ENCODE measurements at places on chromosomes 11 and 22.

DNA sequence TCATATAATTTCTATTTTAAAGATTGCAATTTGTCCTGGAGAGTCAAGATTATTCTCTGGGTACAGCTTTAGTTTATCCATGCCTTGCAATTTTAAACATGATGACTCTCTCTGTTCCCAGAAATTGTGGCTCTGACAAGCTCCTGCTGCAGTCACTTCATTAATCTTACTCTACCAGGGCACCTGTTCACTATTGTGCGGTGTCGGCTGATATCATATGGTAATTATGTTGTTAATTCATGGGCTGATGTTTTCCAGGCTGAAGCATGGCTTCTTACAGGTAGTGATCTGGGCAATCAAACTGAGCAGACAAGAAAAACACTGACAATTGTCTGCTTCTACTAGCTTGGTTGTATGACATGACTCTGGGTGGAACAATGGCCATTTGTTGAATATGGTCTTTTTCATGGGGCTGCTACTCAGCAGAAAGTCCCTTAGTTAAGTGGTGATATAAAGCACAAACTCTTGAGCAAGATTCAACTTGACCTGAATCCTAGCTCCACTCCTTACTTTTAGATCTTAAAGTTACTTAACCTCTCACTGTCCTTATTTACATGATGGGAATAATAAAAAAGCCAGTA lies 230.7 kb downstream of the FAT3 start:
- DNase-seq: no peak

DNA sequence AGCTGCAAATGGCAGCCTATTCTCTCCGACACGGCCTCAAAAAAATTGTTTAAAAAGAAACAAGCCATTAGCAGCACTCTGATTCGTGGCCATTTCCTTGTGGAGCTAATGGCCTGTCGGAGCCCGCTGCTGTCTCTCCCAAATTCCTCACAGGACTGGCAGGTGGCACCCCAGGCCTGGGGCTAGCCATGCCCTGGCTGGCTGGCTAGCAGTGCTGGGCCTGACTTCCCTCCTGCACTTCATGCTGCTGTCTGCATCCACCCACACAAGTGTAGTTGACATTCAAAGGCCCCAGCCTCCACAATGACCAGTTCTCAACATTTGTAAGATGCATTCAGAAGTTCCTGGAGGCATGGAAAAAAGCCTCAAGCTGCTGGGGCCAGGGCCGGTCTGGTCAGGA lies 61.5 kb downstream of the SMCO4 start:
- no peak for DNase-seq

DNA sequence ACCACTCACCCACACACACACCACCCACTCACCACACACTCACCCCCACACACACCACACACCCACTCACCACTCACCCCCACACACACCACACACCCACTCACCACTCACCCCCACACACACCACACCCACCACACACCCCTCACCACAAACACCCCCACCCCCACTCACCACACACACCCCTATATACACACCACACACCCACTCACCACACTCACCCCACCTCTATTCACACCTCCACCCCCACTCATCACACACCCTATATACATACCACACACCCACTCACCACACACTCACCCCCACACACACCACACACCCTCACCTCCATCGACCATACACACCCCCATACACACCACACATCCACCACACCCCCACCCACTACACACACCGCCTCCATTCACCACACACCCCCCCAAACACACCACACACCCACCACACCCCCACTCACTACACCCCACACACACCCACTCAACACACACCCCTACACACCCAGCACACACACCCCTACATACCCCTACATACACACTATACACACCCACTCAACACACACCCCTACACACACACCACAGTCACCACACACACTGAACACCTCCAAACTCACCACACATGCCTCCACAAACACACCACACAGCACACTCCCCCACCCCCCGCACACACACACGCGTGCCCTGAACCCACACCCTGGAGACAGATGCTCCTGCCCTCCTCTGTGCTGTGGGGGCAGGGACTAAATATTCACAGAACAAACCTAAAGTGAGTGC lies 19.0 kb upstream of the TTLL12 start:
- no peak for DNase-seq

DNA sequence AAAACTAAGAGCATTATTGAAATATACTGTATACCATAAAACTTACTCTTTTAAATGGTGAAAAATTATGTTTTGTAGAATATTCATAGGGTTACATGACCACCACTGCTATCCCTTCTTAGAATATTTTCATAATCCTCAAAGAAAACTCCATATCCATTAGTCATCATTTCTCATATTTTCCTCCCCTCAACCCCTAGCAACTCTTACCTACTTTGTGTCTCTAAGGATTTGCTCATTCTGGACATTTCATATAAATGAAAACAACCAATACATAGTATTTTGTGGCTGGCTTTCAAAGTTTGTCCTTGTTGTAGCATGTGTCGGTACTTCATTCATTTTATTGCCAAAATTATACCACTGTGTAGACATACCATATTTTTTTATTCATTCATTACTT lies 863.8 kb downstream of the KCNA4 start:
- no peak for DNase-seq

DNA sequence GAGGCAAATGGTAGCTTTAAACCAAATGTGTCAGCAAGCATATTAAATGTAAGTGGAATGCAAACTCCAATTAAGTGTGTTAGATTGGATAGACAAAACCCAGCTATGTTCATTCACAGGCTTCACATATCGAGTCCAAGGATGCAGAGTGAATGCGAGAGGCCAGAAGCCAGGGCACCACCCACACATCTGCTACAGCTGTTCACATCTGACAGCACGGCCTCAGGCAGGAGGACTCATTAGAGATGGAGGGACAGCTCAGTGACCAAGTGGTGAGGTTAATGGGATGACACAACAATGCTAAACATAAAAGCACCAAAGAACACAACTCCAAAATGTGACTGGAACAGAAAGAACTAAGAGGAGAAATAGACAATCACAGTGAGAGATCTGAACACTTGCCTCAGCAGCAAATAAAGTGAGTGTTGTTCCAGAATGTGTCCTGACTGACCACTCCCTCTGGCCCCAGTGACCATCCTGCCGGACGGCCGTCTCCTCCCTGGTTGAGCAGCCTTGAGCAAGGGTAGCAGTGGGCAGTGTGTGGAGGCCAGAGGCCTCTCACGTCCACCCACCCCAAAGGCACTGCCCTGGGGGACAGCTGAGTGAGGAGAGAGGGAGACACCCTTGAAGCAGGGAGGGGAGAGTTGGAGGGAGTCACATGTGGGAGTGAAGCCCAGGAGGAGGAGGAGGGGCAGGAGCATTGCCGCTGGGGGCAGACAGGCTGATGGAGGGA lies 23.8 kb downstream of the ALG12 start:
- no peak for DNase-seq

DNA sequence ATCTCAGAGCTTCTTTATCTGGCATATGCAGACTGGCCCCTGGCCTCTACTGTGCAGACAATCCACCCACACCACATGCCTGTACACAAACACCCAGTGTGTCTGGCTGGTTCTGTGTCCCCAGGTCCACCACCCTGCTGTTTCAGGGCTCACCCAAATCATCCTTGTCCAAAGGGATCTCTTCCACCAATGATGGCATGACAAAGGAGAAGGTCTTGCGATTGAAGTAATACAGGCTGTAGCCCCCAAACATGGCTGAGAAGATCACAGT lies 1.7 kb downstream of the SLC37A4 start:
- DNase-seq: no peak

DNA sequence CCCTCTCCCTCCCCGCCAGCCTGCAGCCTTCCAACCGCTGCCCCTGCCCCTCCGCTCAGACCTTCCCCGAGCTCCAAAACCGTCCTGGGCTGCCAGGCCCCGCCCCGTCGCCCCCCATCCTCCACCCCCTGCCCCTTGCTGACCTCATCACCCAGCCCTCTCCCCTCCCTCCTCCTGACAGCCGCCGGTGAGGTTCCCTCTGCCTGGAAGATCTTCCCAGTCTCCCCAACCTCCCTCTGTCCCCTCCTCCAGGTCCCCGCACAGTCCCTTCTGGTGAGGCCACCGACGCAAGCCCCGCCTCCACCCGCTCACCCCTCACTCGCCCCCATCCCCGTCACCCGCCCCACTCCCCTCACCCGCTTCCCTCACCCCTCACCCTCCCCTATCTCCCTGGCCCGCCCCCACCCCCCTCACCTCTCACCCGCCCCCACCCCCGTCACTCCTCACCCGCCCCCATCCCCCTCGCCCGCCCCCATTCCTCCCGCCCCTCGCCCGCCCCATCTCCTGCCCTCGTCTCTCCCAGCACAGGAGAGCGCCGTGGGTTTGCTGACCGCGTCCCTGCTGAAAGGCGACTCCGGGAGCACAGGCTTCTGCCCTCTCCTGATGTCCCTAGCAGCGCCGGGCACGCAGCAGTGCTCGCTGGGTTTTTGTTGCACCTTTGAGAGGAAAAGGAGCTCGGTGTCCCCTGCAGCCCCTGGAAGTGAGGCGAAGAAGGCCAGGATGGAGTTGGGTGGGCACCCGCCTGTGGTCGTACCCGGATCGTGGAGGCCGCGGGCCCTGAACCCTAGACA lies 16.4 kb upstream of the UPK3A start:
- DNase-seq: no peak

DNA sequence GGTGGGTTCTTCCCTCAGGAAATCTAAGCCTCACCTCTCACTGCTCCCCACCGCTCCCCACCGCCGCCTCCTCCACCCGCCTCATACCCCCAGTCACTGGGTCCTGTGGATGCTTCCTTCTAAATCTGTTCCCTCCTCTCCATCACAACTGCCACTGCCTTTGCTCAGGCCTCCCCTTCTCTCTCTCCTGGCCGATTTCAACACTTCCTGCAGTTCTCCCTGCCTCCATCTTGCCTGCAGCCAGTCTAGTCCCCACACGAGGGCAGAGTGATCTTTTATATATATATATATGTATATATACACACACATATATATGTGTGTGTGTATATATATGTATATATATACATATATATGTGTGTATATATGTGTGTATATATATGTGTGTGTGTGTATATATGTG lies 27.8 kb downstream of the CREB3L1 start:
- DNase-seq: no peak

DNA sequence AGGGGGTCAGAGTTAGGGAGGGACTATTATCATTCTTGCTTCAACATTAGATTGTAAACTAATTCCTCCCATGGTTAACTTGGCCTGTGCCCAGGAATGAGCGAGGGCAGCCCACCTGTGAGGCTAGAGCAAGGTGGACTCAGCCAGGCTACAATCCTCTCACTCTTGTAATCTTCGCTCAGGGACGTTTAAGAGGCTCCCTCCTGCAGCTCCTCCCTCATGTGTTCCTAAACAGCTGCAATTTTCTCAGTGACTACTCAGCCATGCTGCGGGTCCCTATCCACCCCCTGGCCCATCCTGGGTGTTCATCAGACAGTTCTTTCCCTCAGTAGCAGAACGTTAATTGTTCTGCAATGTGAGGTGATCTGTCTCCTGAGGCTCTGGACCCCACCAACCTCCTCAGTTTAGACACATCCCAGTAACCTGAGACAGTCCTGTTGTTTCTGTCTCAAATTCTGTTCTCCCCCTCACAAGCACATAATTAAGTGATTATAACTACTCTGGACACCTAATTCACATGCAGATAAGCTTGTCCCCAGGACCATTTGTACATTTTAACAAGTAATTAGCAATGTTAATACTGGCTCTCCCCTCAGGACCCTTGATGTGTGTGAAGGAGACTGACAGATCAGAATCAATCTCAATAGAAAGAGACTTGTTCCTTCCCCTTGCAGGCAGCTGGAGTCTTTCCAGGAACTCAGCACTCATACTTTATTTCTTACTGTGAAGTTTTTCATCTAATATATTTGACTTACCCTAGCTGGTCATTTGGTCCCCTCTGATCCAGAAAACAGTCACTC lies 337.2 kb upstream of the B3GAT1 start:
- DNase-seq: no peak

GRCh38 chr22:38348751-38349496 lies 31.7 kb upstream of the CSNK1E start:
- DNase-seq: no peak

DNA sequence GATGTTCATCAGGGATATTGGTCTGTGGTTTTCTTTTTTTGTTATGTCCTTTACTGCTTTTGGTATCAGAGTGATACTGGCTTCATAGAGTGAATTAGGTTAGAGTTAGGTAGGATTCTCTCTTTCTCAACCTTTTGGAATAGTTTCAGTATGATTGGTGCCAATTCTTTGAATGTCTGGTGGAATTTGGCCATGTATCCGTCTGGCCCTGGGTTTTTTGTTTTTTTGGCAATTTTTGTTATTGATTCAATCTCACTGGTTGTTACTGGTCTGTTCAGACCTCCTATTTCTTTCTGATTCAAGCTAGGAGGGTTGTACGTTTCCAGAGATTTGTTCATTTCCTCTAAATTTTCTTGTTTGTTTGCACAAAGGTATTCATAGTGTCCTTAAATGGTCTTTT lies 54.4 kb downstream of the ATXN10 start:
- no peak for DNase-seq

DNA sequence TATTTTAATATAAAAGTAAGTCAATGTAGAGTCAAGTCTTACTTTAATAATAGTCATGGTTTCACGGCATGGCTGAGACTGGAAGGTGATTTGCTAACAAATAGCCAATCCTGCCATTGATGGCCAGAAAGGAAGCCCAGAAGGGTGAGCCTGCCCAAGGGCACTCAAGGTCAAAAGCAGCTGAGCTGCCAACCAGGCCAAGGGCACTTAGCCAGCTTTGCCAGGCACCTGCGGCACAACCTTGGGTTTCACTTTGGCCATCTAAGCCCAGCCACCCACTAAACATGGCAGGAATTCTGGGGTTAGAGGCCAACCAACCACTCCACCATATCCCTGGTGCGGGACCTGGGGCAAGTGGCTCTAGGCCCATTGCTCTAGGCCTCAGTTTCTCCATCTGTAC lies 4.2 kb downstream of the LHFPL7 start:
- no peak for DNase-seq

DNA sequence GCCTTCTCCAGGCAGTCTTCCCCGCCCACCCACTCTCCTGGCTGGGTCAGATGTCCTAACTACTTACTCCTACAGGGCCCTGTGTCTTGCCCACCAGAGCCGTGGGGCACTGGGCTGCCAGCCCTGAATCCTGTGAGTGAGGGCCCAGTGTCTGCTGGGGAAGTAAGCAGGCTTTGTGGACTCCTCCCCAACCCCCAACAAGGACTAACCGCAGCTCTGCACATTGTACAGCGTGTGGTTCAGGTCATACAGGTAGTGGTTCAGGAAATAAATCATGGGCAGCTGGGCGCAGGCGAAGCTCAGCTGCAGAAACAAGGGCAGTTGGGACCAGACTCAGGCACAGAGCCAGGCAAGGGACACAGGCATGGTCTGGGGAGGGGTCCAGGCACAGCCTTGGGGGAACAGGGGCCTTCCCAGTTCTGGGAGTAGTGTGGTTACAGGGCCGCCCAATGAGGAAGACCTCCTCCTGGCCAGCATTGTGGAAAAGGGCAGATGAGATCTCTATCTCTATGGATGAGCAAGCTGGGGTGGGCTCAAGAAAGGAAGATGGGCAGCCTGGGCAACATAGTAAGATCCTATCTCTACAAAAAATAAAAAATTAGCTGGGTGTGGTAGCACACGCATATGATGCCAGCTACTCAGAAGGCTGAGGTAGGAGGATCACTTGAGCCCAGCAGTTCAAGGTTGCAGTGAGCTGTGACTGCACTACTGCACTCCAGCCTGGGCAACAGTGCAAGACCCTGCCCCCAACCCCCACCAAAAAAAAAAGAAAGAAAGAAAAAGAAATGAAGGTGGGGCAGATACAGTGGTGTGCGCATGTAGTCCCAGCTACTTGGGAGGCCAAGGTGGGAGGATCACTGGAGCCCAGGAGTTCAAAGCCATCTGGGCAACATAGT lies 5.5 kb downstream of the UNC93B1 start:
- no peak for DNase-seq
